Stimulated activated CD4-positive, alpha-beta T cell treated with anti-CD3 and anti-CD28 coated beads, Interleukin-12 subunit alpha, Interleukin-12 subunit beta, amount 100 ng/mL, for 4 hours (primary cell): ENCODE measurements at places on chromosomes 13 and 19.

- DNase-seq = no peak
These were observed 9.5 kb upstream of the INSL3 start for GRCh38 chr19:17830567-17831418.

GRCh38 chr13:79382545-79383275 lies 23.3 kb downstream of the RBM26 start:
- DNase-seq = no peak

DNA sequence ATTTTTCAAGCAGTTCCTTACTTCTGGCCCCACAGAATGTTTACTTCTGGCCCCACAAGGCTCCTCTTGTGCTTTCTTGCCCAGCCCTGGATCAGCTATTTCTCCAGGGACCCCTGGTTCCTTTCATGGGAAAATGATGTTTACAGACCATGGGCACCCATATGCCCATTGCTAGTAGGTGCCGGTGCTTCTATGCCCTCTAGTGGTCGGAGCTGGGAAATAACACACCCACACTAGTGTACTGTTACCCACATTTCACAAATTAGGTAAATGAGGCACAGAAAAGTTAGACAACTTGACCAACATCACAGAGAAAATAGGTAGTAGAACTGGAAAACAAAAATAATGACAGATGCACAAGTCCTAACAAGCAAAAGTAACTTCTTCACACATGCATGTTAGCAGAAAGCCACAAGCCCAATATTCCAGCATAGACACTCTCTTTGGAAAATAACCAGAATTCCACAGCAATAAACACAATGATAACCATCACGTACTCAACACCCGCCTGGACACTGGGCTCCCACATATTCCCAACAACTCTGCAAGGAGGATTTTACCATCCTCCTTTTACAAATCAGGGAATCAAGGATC lies 1.3 kb upstream of the CEACAM6 start:
- DNase-seq = peak; percentile 68

DNA sequence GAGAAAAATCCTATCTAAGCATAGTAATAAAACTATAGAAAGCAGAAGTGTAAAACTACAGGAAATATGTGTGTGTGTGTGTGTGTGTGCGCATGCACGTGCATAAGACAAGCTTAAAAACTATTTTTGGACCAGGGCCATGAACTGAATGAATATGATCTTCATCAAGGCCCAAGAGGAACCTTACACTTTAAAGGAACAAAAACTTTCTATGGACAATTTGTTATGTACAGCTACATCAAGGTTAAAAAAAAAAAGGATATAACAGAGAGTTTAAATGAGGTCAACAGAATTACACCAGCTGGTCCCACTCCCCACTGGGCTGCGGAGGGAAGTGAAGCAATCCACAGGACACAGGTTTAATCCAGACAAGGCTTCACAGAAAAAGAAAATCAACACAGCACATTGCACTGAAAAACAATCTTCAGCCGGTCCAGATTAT lies 151.1 kb downstream of the LHFPL6 start:
- DNase-seq = no peak

DNA sequence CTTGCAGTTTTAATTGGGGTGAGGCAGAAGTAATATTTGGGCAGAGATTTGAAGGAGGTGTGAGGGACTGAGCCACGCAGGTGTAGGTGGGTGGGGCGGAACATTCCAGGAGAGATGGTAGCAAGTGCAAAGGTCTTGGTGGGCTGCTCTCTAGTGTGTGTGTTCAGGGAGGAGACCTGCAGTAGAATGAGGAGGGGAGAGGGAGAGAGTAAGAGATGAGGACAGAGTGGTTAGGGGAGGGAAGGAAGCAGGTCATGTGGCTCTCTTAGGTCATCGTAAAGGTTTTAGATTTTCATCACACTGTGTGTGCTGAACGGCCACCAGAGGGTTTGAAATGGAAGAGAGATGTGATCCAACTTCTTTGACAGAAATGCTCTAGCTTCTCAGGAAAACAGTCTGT lies 33.5 kb downstream of the WASF3 start:
- DNase-seq = no peak
